Thoracic aorta (tissue), 2 donors: ENCODE measurements at places on chromosomes 12 and 14. TPM values are rescaled to one million over a fixed set of nuclear protein-coding genes. Genes with fewer than 3 reads are reported as not detected.

GRCh38 chr14:101705733-101706508 is 55.6 kb upstream of the PPP2R5C start:
- no peaks in the 10 kb centered on the region for H3K36me3 ChIP-seq
- H3K27ac ChIP-seq = peak overlapping the region; percentile 15
- peaks cover 18% of the 10 kb centered on the region for H3K4me1 ChIP-seq

- no peak overlapping the region for H3K27ac ChIP-seq
- no peaks in the 10 kb centered on the region for H3K36me3 ChIP-seq
- H3K27me3 ChIP-seq = no peaks in the 10 kb centered on the region
- no peak for DNase-seq
- no peak overlapping the region for H3K4me3 ChIP-seq
These were observed 60.1 kb downstream of the ADCK1 start for GRCh38 chr14:77859934-77860570.

DNA sequence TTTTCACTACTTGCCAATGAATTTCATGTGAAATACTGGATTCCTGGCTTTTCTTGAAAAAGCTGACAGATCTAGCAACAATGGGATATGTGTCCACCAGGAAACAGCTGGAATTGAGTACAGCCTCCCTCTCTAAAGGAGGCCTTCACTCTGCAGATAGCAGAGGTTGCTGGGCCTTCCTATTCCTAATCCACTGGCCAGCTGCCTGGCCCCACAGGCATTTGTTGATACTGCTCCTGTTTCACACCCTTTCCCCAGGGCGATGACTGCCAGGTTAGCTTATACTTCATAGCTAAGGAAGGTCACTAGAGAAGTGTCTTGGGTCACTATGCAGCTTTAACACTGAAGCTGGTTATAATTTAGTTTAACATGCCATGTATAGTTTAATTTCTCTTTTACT is 87.5 kb upstream of the PDZRN4 start:
- no peaks in the 10 kb centered on the region for H3K27me3 ChIP-seq
- H3K4me1 ChIP-seq = no peaks in the 10 kb centered on the region
- no peak overlapping the region for H3K4me3 ChIP-seq

DNA sequence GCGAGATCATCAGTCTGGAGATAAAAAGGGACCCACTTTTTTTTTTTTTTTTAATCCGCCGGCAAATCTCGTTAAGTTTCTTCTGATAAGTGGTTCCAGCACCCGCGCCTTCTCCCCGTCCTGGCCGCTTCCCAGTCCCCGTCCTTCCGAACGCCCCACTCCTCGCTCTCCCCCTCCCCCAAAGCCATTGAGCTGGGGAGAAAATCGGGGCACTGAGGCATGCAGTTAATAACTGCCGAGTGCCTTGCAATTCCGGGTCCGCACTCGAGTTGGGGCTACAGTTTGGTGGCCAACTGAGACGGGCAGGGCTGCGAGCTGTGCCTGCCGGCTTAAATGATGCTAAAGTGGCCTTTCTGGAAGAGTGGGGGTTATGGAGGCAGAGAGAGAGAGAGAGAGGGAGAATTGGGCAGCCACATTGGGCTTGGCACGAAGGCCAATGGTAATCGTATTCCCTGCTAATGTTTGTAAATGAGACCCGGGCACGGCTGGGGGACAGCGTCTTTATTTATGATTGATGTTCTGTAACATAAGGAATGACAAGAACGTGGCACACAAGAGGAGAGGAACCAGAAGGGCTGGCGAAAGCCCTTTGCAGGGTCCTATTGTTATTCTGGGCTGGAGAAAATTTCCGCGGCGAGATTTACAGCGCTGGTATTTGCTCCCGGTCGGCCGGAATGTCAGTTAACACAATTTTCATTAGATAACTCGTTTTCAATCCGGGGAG is 115.4 kb upstream of the MYL2 start:
- peaks cover 7% of the 10 kb centered on the region for H3K27me3 ChIP-seq
- DNase-seq = no peak
- H3K4me1 ChIP-seq = peaks cover 12% of the 10 kb centered on the region
- H3K36me3 ChIP-seq = no peaks in the 10 kb centered on the region

RAD9B gene
- total RNA-seq = not detected

SCFD1 gene
- total RNA-seq = 58.3 TPM

EMC9 gene
- total RNA-seq = 4.9 TPM

KLRG1 gene
- 5.9 TPM for total RNA-seq

PARPBP gene
- total RNA-seq = 2.6 TPM

SSTR1 gene
- total RNA-seq = 0.85 TPM
